ENCODE measurements at places on chromosomes 6 and 20. TPM values are rescaled to one million over a fixed set of nuclear protein-coding genes. Genes with fewer than 3 reads are reported as not detected.
A peak's percentile ranks its signal among the peaks of the same experiment; 100 is the strongest.

GRCh38 chr6:16752206-16752866 is 8.9 kb downstream of the ATXN1 start:
- H3K36me3 ChIP-seq: no peaks in the 10 kb centered on the region
- H3K27ac ChIP-seq: peak overlapping the region; percentile 84
- peaks cover 29% of the 10 kb centered on the region for H3K4me1 ChIP-seq
- no peaks in the 10 kb centered on the region for H3K27me3 ChIP-seq
- H3K4me3 ChIP-seq: no peak overlapping the region
- DNase-seq: peak; percentile 37

GRCh38 chr6:147005499-147005898 is 198.7 kb upstream of the STXBP5 start:
- no peak overlapping the region for H3K27ac ChIP-seq
- no peak overlapping the region for H3K4me3 ChIP-seq
- DNase-seq: no peak
- H3K36me3 ChIP-seq: no peaks in the 10 kb centered on the region

- no peaks in the 10 kb centered on the region for H3K27me3 ChIP-seq
- no peak overlapping the region for H3K4me3 ChIP-seq
- no peaks in the 10 kb centered on the region for H3K36me3 ChIP-seq
- H3K27ac ChIP-seq: no peak overlapping the region
Observed at GRCh38 chr6:161869491-161869890, 595.6 kb upstream of the AGPAT4 start.

DNA sequence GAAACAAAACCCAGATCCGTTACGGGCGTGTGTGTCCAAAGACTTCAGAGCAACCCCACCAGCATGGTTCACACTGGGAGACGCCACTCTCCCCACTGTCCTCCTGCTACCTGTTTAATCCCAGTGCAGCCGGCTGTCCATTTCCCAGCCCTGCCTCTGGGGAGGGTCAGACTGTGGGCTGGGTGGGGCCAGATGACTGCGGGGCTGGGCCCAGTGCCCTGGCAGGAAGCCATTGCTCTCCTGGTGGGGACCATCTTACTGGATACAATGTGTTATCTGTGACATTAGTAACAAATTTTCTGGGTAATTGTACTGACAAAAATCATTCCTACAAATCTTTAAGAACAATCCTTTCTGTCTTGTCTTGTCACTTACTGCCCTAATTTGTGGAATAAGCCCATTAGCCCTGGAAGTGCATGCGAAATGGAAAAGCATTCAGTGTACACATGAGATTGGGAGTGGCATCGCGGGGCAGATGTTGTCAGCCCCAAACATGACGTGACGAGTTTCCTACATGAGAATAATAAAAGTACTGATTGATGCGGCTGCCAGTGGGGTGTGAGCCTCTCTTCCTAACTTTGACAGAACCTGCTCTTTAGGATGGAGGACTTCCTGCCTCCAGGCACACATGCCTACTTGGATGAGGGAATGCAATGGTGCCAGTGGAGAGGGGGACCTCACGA is 37.9 kb upstream of the PCMTD2 start:
- no peak overlapping the region for H3K4me3 ChIP-seq
- DNase-seq: no peak
- no peaks in the 10 kb centered on the region for H3K36me3 ChIP-seq
- no peaks in the 10 kb centered on the region for H3K27me3 ChIP-seq
- no peaks in the 10 kb centered on the region for H3K4me1 ChIP-seq
- no peak overlapping the region for H3K27ac ChIP-seq

GRCh38 chr6:44468835-44469234 is 81.3 kb downstream of the CDC5L start:
- H3K27me3 ChIP-seq: no peaks in the 10 kb centered on the region
- no peak for DNase-seq
- H3K27ac ChIP-seq: no peak overlapping the region
- no peaks in the 10 kb centered on the region for H3K4me1 ChIP-seq

DNA sequence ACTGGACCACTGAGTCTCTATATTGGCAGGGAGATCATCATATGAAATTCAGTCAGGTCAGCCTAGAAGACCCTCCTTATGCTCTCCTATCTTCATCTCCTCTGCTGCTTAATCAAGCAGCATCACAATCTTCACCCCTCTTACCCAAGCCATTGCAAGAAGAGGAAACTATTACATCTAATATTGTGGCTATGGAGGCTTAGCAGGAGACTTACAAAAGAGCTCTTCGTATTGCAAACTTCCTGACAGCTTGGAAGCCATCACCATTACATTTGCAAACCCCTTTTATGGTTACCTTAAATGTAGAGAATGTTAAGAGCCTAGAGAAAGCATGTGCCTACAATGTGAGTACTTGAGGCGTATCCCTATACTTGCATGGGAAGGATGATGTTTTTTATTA is 87.2 kb upstream of the STXBP5 start:
- no peaks in the 10 kb centered on the region for H3K4me1 ChIP-seq
- no peak overlapping the region for H3K27ac ChIP-seq
- no peak overlapping the region for H3K4me3 ChIP-seq
- H3K36me3 ChIP-seq: no peaks in the 10 kb centered on the region
- DNase-seq: no peak

GRCh38 chr6:90415178-90415577 is 118.5 kb upstream of the BACH2 start:
- H3K27me3 ChIP-seq: no peaks in the 10 kb centered on the region
- no peak overlapping the region for H3K27ac ChIP-seq
- H3K4me1 ChIP-seq: no peaks in the 10 kb centered on the region
- no peak for DNase-seq
- H3K36me3 ChIP-seq: no peaks in the 10 kb centered on the region

DNA sequence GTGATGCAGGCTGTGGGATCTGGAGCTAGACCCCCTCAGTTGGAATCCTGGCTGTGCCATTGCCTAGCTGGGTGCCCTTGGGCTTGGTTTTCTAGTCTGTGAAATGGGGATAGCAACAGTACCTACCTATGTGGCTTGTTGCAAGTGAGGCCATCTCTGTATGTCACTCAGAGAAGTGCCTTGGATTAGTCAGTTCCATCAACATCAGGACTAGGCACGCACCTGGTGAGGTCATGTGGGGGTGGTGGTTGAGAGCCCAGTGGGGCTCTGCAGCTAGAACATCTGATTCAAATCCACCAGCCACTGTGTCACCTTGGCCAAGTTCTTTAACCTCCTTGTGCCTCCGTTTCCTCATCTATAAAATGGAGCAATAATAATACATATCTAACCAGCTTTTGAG is 12.5 kb downstream of the TCF15 start:
- no peak overlapping the region for H3K4me3 ChIP-seq
- no peaks in the 10 kb centered on the region for H3K4me1 ChIP-seq
- no peak for DNase-seq
- no peak overlapping the region for H3K27ac ChIP-seq
- H3K36me3 ChIP-seq: no peaks in the 10 kb centered on the region
- no peaks in the 10 kb centered on the region for H3K27me3 ChIP-seq

- no peak overlapping the region for H3K4me3 ChIP-seq
- DNase-seq: no peak
- H3K27ac ChIP-seq: no peak overlapping the region
- H3K4me1 ChIP-seq: no peaks in the 10 kb centered on the region
Observed at GRCh38 chr6:132730560-132730959, 16.7 kb upstream of the VNN1 start.

- no peaks in the 10 kb centered on the region for H3K27me3 ChIP-seq
- no peaks in the 10 kb centered on the region for H3K36me3 ChIP-seq
- DNase-seq: no peak
- no peaks in the 10 kb centered on the region for H3K4me1 ChIP-seq
Observed at GRCh38 chr6:66478705-66479104, 771.7 kb upstream of the EYS start.

GRCh38 chr20:58447511-58448391 is 58.7 kb downstream of the VAPB start:
- H3K27me3 ChIP-seq: no peaks in the 10 kb centered on the region
- no peak overlapping the region for H3K27ac ChIP-seq
- DNase-seq: peak; percentile 53
- H3K4me1 ChIP-seq: no peaks in the 10 kb centered on the region

GRCh38 chr6:133241901-133242636 is 912 bp downstream of the EYA4 start:
- H3K27me3 ChIP-seq: peaks cover 49% of the 10 kb centered on the region
- H3K36me3 ChIP-seq: no peaks in the 10 kb centered on the region
- H3K4me1 ChIP-seq: no peaks in the 10 kb centered on the region
- no peak for DNase-seq
- peak overlapping the region; percentile 9 for H3K4me3 ChIP-seq
- no peak overlapping the region for H3K27ac ChIP-seq

The WFDC12 gene
- total RNA-seq: not detected

The HLA-B gene
- 1,153 TPM for total RNA-seq

The XKR7 gene
- 0.16 TPM for total RNA-seq

The COL10A1 gene
- not detected for total RNA-seq

The HCK gene
- total RNA-seq: 3.7 TPM
